ENCODE measurements at places on chromosomes 1 and 21.

DNA sequence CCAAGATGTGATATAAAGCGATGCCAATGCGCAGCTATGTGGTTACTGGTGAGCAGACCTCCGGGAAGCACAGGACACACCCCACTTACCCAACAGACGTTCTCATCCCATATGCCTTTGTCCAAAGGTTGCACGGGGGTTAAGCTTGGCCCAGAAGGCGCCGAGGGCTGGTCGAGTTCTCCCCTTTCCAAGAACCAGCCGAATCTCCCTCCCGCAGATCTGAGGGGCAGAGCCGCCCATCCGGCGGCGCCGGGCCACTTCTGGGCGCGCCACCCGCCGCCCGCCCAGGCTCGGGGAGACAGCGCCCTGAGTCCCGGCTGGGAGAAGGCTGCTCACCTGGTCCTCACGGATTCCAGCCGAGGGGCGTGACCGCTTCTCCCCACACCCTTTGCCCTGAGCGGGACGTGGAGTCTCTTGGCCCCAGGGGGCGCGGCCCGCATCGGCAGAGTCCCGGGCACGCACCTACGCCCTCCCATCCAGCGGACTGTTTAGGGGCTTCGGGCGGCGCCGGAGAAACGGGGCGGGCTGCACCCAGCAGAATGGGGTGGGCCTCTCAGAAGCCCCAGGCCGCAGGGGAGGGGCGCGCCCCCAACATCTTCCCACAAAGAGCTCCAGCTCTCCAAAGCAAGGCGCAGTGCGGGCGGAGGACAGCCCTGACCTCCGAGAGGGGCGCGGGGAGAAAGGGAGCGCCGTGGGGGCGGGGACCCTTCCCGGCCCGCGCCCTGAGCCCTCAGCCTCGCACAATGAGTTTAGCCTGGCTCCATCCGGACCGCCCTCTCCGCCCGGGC lies 615 bp downstream of the GPR161 start:
- DNase-seq = peak; percentile 31

DNA sequence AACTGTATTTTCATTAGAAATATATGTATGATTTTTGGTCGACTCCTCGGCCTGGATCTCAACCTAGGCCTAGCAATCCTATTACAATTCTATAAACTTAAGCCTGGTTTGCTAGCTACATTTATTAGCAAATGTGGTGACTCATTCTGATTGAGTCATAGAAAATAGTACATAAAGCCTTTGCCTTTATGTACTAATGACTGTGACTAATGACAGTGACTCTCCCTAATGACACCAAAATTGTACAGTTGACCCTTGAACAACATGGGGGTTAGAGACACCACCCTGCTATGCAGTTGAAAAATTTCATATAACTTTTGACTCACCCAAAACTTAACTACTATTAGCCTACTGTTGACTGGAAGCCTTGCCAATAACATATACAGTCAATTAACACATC lies 78.9 kb downstream of the CLEC20A start:
- peak; percentile 67 for DNase-seq

DNA sequence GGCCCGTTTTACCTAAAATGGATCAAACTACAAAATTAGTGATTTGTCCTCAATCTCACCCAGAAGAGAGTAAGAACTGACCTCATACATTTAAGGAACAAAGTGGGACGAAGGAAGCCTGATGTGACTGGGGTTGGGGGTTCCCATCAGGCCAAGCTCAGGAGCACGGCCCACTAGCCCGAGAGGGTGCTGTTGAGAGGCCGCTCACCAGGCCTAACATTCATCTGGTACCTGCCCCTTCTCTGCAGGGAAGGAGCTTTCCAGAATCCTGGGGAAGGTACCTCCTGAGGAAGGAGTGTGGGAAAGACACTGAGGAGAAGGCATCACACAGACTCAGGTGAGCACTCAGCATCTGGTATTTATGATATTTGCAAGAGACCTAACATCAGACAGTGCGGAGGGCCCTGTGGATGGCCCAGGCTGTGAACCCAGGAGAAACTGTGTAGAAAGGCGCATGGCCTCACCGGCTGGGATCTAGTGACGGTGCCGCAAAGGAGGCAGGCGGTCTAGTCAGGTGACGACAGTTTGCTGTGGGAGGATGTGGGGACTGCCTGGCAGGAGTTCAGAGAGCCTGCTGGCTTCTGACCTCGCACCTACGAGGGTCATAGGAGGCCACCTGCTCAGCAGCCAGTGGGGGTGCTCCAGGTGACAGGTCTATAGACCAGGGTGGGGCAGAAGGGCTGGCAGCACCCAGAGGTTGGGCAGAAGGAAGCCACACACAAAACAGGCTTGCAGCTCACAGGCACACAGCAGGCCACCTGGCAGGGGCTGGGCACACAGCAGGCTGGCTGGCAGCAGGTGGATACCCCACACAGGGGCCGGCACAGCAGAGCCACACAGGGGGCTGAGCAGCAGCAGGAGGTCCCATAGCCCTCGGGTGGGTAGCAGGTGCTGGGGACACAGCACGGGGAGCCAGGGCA lies 543 bp downstream of the KRTAP12-4 start:
- DNase-seq = no peak

DNA sequence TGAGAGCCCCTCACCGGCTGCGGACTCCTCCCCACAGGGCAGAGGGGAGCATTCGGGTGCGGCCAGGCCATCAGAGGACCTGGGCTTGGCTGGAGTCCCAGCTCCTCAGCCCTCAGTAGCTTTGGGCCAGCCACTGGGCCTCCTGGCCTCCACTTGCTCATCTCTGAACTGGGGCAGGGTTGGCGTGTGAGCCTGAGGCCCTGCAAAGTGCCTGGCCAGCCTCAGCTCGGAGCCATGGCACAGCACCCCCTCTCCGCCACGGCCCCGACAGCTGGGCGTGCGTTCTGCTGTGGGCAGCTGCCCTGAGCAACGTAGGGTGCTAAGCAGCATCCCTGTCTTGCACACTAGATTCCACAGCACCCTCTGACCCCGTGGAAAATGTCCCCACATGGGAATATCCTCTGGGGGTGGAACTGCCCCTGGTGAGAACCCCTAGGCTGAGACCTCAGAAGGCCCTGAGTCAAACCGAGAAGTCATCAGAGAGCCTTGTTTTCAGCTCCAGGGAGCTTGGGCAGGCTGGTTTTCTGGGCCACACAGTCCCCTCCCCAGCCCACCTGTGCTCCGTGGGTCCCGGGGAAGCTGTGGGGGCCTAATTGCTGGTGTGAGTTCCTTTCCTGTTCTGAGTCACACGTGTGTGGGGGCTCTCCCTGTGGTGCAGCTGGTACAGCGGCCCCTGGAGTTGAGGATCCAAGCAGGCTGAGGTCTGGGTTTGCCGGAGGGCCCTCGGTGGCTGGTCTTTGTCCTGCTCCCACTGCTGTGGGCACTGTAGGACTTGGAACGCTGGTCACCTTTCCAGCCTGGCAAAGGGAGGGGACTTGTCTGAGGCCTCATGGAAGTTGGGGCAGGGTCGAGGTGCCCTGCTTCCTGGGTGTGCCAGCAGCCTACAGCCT lies 24.5 kb downstream of the TP73 start:
- no peak for DNase-seq

DNA sequence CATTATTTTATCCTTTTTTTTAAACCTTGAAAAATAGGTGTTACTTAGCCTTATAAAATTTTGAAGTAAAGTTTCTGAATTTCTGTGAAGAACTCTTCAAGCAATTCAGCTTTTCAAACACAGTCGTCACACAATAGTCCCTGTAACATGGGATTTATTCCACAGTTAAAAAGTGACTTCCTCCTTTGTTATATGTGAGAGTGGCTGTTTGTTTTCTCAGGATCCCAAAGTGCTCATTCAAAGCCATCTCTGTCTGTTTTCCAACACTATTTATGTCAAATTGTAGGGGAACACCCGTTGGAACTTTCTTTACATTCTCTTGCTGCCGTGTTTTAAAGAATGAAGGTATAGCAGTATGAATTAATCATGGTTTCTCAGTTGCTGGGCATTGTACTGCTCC lies 80.8 kb upstream of the GPR52 start:
- DNase-seq = no peak

- peak; percentile 34 for DNase-seq
Observed at GRCh38 chr1:19416921-19417470, 68.3 kb downstream of the CAPZB start.

- peak; percentile 11 for DNase-seq
Observed at GRCh38 chr1:216847397-216848036, 124.3 kb upstream of the ESRRG start.

- DNase-seq = peak; percentile 78
Observed at GRCh38 chr1:182955596-182956588, 2.9 kb upstream of the SHCBP1L start.

DNA sequence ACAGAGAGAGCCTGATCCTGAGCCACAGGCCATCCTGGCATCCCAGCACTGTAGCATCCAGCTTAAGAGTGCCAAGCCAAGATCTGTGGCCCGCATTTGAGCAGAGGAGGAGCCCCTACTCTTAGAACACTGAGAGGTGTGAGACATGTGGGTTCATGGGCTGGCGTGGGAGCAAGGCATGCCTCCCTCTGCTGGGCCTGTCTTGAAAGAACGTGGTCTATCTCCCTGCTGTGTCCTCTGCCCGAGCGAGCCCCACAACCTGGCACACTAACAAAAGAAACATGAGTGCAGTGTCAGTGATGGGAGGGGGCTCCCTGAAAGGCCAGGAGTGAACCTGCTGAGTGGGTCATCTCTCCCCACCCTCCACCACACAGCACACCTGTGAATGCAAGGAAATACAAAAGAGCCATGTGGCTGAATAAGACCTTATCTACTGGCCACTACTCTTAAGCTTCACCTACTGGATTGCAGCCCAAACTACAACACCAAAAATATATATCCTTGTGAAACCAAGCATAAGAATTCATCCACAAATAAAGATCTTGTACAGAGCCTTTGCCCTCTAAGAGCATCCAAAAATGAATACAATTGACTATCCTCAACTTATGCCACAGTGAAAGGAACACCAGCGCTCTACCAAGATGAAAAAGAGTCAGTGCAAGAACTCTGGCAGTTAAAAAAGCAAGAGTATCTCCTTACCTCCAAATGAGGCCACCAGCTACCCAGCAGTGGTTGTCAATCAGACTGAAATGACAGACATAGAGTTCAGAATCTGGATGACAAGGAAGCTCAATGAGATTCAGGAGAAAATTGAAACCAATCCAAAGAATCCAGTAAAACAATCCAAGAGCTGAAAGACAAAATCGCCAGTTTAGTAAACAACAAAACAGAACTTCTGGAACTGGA lies 259.4 kb upstream of the DAB1 start:
- DNase-seq = no peak

GRCh38 chr1:66351478-66351877 lies 182.5 kb upstream of the SGIP1 start:
- DNase-seq = peak; percentile 66

DNA sequence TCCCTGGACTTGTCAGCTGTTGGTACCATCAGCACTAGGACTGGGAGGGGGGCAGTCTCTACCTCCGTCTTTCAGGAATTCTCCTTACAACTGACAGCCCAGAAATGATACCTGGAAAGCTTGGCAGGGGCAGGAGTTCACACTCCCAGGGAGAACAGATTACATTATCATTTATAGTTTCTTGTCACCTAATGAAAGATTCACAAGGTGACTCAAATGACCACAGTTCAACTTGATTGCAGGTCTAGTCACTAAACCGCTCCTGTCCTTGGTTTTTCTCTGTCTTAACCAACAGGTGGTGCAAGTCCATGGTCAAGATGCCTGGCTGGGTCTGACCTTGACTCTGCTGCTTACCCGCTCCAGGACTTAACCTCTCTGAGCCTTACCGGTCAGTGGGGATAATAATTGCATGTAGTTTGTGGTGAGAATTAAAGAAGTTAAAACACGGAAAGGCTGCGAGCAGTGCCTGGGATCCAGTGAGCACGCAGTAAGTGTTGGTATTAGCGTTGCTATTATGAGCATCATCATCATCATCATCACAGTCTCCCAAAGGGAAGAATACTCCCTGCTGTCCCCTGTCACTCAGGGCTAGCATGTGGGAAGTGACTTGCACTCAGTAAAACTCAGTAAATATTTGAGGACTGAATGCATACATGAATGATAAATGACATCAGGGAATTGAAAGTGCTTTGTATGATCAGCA lies 125.3 kb upstream of the CD34 start:
- peak; percentile 42 for DNase-seq

DNA sequence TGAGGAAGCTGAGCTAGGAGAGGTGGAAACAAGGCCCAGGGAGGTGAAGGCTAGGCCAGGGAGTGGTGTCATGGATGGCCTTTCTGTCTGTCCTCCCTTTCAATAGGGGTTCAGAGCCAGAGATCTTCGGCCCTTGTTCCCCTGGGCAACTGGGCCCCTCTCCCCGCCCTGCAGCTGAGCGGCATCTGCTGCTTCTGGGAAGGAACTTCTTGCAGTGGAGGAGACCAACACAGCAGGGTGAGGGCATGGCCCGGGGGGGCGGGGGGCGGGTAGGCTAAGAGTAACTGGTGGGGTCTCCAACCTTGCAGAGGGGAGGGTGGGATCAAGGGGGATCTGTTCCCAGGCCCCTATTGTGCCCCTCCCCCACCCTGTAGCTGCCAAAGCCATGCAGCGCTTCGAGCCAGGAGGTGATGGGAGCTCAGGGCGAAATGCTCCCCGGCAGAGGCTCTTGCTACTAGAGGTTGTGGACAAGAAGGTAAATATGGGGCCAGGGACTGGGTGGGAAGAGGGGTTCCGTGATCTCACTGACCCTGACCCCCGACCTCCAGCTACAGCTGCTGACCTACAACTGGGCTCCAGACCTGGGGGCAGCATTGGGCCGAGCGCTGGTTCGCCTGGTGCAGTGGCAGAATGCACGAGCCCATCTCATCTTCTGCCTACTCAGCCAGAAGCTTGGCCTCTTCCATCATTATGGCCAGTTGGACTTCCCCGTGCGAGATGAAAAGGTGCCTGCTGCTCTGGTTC lies 11.7 kb downstream of the HYI start:
- no peak for DNase-seq

GRCh38 chr1:48619539-48619938 lies 147.5 kb upstream of the SPATA6 start:
- no peak for DNase-seq

- no peak for DNase-seq
Observed at GRCh38 chr1:159113596-159114433, 37.2 kb upstream of the AIM2 start.

DNA sequence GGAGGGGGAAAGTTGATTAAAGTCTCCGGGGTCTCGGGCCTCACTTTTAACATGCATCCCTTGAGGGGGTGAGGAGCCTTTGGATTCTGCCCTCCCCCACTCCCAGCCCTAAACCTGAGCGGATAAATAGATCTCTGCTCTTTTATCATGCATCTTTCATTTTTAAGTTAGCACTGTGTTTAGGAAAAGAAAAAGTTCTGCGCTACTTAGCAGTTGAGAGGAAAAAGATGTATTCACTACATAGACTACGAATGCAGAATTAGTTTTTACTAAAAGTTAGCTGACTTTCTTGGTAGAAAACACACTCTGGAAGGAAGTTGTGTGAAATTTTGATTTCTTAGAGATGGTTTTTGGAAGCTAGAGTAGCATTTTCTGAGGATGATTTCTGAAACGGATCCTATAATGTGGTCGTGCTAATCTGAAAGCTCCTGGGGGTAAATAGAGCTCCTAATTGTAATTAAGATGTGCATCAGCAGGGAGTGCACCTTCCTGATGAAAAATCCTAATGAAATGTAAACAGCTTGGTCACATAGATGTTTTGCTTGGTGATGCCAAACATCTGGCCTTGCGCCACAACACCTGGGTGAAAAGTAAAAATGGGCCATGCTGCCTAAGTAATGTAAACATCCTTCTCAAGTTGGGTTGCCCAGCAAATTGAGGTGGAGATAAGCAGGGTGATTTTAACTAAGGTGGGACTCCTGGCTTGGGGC lies 1.8 kb downstream of the ROR1 start:
- DNase-seq = no peak

GRCh38 chr1:93567255-93567918 lies 114.2 kb downstream of the BCAR3 start:
- DNase-seq = peak; percentile 99

- peak; percentile 63 for DNase-seq
Observed at GRCh38 chr1:86419277-86419903, 4.6 kb upstream of the CLCA2 start.

GRCh38 chr1:157490467-157491165 lies 61.7 kb downstream of the FCRL5 start:
- peak; percentile 63 for DNase-seq

All from fibroblast of pulmonary artery (primary cell).